ENCODE measurements at places on chromosomes 7 and 10.

- DNase-seq = no peak
Measured at GRCh38 chr7:15332956-15333355, 228.9 kb downstream of the AGMO start.

GRCh38 chr7:120168066-120168465 lies 104.9 kb upstream of the KCND2 start:
- no peak for DNase-seq

GRCh38 chr10:17206210-17206709 lies 4.8 kb upstream of the TRDMT1 start:
- DNase-seq = no peak

- no peak for DNase-seq
Measured at GRCh38 chr7:99111591-99111990, 32.3 kb downstream of the SMURF1 start.

GRCh38 chr7:130821864-130822263 lies 87.9 kb upstream of the KLF14 start:
- no peak for DNase-seq

DNA sequence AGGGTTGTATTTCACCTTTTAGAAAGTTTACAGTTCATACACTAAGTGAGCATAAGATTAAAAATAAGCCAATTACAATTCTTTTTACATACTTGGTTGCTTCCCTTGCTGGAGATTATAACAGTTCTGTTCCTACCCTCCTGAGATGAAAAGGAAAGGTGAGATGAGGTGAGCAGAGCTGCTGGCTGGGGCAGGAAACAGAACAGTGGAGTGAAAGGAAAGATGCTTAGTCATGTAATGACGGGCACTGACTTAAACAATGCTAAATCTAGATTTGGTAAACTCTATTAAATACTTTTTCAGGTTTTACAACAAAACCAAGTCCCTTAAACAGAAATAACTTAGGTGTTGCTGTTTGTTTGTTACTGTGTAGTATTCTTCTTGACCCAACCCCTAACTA lies 19.9 kb upstream of the ZEB1 start:
- DNase-seq = no peak

DNA sequence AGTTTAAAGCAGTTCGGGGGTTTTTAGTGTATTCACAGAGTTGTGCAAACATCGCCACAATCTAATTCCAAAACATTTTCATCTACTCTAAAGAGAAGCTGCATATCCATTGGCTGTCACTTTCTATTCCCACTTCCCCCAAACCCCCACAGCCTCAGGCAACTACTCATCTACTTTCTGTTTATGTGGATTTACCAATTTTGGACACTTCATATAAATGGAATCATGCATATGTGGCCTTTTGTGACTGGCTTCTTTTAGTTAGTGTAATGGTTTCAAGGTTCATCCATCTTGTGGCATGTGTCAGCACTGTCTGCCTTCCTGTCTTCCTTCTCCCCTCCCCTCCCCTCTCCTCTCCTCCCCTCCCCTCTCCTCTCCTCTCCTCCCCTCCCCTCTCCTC lies 78.5 kb upstream of the FZD1 start:
- no peak for DNase-seq

DNA sequence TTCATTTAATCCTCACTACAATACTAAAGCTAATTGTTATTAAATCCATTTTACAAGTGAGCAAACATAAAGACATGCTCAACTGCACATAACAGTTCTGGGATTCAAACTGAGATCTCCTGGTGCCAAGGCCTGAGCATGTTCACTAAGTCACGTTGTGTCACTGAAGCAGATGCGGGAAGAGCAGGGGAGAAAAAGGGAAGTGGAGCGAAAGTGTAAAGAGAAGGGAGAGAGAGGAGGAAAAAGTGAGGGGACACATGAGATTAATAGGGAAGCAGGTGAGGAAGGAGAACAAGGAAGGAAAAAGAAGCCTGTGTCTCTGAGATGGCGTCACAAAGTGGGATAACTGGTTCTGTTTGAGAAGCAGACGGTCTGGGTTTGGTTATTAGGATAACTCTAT lies 38.9 kb upstream of the KAT6B start:
- DNase-seq = no peak

- no peak for DNase-seq
Measured at GRCh38 chr7:117685795-117686194, 187.4 kb downstream of the CTTNBP2 start.

DNA sequence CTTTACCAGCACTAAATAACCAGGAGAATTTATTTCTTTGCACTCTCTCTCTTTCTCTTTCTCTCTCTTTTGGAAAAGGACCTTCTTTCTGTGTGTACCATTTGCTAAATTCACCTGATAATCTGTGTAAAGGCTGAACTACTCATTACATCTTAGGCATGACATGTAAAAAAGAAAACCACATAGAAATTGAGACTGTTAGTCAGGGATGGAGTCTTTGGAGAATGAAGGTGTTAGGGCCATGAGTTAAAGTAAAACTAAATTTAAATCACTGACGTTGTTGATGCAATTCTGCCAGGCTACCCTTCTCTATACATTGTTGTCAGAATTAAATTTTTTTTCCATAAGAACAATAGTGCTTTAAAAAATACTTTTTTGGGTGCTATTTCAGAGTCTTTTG lies 263.3 kb downstream of the PTEN start:
- DNase-seq = no peak

DNA sequence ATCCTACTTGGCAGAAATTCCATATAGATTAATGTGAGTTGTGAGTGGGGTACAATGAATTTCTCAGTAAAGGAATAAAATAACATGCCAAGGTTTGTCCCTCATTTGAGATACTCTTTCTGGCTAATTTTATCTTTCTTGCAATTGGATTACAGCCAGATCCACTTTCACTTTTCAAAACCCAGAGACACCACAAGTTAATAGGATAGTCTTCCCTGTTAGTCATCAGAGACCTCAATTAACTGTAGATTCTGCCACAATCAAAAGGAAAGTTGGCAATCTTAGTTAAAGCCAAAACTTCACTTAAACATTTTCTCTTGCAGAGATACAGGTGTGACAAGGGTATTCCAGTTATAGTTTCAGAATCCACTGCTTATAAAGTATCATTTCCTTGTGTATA lies 91.4 kb upstream of the PHYHIPL start:
- DNase-seq = no peak

GRCh38 chr10:15370212-15370855 lies 755 bp downstream of the FAM171A1 start:
- DNase-seq = no peak

DNA sequence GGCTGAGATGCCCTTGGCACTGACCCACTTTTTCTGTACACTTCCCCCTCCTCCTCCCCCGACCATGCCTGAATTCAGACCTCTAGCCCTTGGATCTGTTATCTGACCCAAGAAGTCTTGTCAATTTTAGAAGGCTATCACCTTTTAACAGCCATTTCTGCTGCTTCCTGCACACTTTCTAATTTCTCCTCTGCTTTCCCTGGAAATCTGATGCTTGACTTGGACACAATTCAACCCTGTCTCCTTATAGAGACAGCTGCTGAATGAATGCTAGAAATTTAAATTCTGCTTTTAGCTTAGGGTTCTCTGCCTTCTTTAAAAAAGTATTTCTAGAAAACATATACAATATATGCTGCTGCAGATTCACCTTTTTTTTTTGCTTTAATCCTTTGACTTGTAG lies 417.9 kb upstream of the KLF6 start:
- no peak for DNase-seq

DNA sequence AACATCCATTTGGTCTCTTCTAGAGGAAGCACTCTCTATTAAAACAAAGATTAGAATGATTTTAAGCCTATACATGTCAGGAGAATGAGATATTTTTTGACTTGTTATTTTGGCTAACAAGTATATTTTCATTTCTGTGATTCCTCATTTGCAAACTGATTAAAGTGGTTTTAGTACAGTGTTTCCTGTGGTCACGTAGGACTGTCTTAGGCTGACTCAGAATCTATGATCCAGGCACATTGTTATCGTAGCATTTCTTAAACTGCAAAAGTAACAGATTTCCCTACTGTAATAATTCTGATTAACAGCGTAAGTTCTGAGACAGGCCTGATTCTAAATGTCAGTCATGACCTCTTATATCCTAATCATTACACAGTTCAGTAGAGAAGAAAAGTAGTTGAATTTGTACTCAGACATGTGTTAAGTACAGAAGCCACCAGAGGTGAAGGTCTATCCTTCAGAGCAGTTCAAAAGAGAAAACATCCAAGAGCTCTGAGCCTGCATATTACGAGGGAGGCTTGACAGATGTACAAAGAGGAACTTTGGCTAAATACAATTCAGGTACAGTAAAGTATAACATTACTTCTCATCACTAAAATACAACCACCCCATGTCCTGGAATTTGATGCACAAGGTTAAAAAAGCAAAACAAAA lies 124.1 kb upstream of the TEX47 start:
- peak; percentile 53 for DNase-seq

DNA sequence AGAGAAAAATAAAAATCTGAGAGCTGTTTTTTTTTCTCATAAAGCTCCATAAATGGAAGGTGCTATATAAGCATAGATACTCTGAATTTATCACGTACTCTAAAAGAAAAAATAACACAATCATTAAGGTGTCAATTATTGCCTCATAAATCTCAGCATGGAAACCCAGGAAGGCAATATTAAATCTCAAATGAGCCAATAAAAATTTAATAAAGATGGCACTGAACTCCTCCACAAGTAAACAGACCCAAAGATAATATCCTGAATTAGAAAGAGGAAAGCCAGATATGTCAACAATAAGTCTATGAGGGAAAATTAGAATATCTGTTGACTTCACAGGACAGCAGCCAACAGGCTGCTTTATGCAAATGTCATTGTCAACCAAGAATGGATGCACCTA lies 66.5 kb downstream of the CDK6 start:
- no peak for DNase-seq

- DNase-seq = no peak
Measured at GRCh38 chr7:140607441-140607989, 33.1 kb downstream of the DENND2A start.

DNA sequence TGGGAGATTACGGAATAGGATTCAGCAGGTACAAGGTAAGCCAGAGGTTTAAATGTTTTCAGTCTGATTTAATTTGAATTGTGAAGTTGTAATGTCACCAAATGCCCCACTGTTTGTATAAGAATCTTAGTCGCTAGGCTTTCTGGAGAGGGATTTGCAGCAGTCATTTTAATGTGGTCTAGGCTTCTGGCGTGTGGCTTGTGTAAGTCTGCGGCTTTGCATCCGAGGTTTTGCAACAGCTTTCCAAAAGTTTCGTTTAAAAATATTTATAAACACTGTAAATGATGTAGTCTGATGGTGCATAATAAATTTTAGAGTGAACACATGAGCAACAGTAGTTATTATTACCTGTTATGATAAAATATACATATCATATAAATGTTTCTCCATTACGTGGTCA lies 26.1 kb upstream of the BHLHA15 start:
- DNase-seq = no peak

- DNase-seq = peak; percentile 62
Measured at GRCh38 chr7:16801111-16801542, 3.7 kb downstream of the AGR2 start.

- DNase-seq = peak; percentile 21
Measured at GRCh38 chr10:1425879-1426278, 311.4 kb downstream of the ADARB2 start.

DNA sequence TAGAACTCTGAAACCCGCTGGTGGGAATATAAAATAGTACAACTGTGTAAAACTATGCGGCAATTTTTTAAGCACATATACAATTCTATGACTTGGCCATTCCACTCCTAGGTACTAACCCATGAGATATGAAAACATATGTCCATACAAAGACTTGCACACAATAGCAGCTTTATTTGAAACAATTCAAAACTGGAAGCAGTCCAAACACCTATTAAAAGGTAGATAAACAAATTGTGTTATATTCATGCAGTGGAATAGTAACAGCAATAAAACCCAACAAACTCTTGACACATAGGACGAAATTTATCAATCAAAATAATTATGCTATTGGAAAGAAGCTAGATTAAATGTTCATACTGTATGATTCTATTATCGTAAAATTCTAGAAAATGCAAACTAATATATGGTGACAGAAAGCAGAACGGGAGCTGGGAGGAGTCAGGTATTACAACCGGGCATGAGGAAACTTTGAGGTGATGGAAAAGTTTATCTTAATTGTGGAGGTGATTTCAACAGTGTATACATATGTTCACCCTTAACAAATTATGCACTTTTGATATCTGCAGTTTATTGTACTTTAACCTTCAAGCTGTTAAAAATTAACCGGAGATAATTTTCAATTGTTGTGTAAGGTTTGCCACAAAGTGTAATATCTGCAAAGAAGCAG lies 803 bp upstream of the STK31 start:
- no peak for DNase-seq

- DNase-seq = no peak
Measured at GRCh38 chr7:72334698-72335097, 77.4 kb downstream of the CALN1 start.

- DNase-seq = no peak
Measured at GRCh38 chr10:3720228-3721019, 64.6 kb downstream of the KLF6 start.

DNA sequence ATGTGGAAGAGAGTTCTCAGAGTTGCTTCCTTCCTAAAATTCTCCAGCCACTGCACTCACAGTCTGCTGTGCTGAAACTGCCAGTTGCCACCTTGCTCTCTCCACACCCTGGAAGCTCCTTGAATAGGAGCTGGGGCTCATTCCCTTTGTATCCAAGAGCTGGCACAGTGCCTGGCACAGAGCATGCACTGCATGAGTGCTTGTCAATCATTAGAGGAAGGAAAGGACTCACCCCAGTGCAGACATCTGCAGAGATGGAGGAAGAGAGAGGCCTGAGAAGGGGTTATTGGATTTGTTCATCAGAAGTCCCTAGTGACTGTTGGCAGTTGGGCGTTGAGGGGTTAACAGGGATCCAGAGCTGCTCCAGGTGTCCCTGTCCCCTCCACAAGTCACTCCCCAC lies 41.7 kb upstream of the DUSP5 start:
- DNase-seq = no peak

GRCh38 chr7:89826557-89826956 lies 327.7 kb upstream of the STEAP1 start:
- DNase-seq = peak; percentile 15

DNA sequence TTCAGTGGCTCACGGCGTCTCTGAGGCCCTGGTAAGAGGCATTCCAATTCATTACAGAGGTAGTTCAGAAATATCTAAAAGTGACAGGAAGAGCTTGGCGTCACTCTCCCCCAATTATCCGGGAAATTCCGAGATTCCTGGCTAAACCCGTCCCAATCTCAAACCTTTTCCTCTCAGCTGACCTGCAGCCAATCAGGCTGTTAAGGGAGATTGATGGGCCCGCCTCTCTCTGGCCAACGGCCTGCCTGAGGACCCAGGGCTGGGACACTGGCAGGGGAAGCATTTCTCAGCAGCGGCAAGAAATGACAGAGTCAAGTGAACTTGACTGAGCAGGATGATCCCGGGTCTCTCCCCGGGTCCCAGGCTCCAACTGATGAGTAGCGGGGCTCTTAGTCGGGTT lies 72.3 kb downstream of the EBF3 start:
- no peak for DNase-seq

Data from NAMALWA (cell line).